Gastrocnemius medialis (tissue), 4 donors: ENCODE measurements at places on chromosomes 6 and 20. TPM values are rescaled to one million over a fixed set of nuclear protein-coding genes. Genes with fewer than 3 reads are reported as not detected.

RIPPLY2 gene
- not detected for total RNA-seq

LGSN gene
- not detected for total RNA-seq

KCNG1 gene
- total RNA-seq = not detected

- no peak overlapping the region for H3K27ac ChIP-seq
- no peaks in the 10 kb centered on the region for H3K36me3 ChIP-seq
- peaks cover 7% of the 10 kb centered on the region for H3K4me1 ChIP-seq
- H3K4me3 ChIP-seq = no peak overlapping the region
These were observed 8.3 kb downstream of the NT5E start for GRCh38 chr6:85458184-85458583.

GRCh38 chr20:46458866-46459750 is 52.7 kb upstream of the ELMO2 start:
- no peak overlapping the region for H3K27ac ChIP-seq
- no peaks in the 10 kb centered on the region for H3K4me1 ChIP-seq
- H3K4me3 ChIP-seq = no peak overlapping the region
- no peak for DNase-seq
- peaks cover 11% of the 10 kb centered on the region for H3K27me3 ChIP-seq
- no peaks in the 10 kb centered on the region for H3K36me3 ChIP-seq

- no peaks in the 10 kb centered on the region for H3K4me1 ChIP-seq
- H3K27ac ChIP-seq = no peak overlapping the region
- DNase-seq = no peak
- H3K27me3 ChIP-seq = no peaks in the 10 kb centered on the region
- H3K4me3 ChIP-seq = no peak overlapping the region
These were observed 30.9 kb upstream of the TGM6 start for GRCh38 chr20:2349801-2350200.
